ENCODE measurements at places on chromosomes 2 and 18.

GRCh38 chr2:72871060-72871459 lies 16.1 kb upstream of the SPR start:
- DNase-seq: no peak

DNA sequence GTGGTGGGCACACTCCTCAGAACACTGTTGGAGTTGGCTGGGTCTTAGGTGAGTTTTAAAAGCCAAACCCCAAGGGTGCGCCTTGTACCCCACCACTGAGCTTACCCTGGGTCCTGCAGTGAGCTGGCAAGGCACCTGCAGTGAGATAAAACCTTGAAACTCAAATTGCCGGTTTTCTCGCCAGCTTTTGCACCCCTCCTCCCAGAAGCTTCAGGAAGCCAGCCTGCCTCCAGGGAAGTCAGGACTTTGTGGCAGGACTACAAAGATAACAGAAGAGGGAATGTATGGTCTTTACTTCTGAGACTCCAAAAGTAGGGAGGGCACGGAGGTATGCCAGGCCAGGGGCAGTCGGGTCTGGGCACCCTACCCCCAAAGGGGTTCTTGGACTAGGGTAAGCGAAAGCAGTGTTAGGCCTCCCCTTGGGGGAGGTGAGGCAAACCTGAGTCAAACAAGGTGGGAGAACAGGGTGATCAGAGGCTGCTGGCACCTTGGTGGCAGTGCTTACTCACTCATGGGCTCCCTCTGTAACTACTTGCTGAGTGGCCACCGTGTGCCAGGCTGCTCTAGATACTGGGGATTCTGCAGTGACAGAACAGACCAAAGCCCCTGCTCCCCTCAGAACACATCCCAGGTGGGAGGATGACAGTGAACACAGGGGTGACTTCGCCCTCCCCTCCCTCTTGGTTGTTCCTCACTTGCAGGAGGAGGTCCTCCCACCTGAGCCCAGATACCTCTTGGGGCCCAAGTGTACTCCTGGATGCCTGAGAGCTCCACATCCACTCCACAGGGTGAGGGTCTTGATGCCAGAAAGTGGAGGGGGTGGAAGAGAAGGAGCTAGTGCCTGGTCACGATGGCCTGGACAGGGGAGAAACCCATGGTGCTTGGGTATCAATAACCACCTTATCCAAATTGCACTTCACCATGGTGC lies 69.3 kb upstream of the RGPD5 start:
- no peak for DNase-seq

DNA sequence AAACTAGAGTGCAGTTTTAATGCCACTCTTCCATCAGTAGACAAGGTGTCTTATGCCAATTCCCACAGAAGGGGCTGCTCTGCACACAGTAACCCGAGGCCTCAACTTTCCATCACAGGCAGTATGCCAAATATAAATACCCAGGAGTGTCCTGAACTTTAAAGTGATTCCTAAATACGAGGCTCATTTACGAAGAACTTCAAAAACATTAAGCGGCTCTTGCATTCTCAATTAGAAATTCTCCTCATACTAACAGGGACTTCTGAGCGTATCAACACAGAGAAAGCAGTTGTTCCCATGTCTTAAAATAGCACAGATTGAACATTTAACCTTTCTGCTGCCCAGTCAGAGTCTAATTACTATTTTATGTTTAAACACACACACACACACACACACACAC lies 638.6 kb downstream of the ERBB4 start:
- no peak for DNase-seq

- DNase-seq: peak; percentile 87
These were observed 14.5 kb upstream of the ZBTB14 start for GRCh38 chr18:5309888-5310470.

DNA sequence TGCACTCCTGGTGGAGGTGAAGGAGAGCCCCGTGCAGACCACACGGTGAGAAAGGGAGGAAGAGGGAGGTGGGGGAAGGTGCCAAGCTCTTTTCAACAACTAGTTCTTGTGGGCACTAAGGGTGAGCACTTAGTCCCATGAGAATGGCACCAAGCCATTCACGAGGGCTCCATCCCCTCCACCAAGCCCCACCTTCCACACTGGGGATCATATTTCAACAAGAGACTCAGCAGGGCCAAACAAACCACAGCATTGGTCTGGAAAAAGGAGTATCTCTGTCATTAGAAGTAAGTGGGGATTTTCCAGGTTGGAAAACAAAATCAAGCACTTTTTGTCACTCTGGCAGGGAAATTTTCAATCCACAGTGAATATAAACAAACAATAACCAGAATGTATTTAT lies 38.4 kb downstream of the ZAP70 start:
- no peak for DNase-seq

DNA sequence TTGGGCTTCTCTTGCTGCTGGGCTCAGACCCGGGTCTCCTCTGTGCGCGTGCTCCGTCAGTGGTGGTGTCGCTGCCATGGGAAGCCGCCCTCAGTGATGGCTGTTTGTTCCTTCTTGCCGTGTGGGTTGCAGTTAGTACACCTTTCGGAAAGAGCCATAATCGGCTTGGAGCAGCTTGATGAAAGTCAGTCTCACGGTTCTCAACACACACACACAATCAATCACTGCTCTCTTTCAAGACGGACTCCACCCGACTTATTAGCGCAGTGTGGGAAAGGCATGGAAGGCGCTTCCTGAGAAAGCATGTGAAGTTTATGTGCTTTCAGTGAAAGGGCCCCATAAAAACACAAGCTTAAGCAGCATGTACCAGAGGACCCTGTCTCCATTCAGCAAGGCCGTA lies 64.1 kb downstream of the SOX11 start:
- DNase-seq: no peak

DNA sequence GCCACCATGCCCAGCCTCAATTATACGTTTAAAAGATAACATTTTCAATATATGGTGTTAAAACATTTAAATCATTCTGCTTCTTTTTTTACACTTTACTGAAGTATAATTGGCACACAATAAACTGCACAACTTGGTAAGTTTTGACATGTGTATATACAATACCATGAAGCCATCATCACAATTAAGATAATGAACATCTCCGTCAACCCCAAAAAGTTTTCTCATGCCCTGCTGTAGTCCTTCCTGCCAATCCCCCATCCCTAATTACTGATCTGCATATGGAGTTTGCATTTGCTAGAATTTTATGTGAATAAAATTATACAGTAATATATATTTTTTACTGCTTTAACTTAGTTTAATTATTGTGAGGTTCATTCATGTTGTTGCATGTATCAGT lies 85.2 kb upstream of the RTN4 start:
- DNase-seq: no peak

GRCh38 chr18:77077401-77077800 lies 55.2 kb downstream of the MBP start:
- DNase-seq: no peak

DNA sequence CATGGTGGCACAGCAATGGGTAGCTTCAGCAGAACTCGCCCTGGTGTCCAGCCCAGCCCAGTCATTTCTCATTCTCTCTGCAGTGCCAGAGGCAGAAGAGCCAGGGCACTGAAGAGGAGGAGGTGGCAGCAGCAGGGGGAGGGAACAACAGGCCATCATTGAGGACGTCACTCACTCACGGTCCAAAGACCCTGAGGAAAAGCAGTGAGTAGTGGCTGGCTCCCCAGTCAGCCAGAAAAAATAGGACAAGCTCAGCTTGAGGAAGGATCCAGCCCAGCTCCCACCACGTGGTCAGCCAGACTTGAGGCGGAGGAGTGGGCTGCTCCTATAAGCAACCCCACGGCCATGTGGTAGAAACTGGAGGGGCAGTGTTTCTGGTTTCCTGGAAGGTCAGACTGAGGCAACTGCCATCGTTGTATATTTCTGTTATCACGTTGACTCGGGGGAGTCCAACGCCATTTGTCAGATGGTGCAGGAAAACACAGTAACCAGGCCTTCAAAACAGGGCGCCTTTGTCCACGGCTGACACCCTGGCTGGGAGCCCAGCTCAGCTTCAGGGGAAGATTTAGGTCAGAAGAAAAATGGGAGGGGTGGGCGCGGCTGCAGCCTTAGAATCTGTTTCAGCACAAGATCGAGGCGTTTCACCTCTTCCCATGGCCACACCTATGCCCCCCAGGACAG lies 19.0 kb upstream of the TMEM247 start:
- DNase-seq: no peak

GRCh38 chr2:235949567-235950472 lies 218.4 kb downstream of the GBX2 start:
- DNase-seq: no peak

DNA sequence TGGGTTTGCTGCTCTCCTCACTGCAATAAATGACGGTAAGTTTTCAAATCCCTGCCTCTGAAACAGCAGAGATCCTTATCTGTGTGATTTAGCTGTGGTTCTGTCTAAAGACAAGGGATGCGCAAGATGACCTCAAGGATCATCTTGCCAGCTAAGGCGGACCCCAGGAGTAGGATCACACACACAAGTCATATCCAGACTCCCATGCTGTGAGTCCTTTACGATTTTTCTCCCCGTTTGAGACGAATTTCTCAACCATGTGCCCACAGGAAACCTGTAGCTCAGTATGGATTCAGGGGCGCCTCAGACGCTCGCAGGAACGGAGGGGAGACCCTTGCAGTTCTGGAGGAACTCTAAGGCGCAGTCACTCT lies 11.1 kb upstream of the DCTN1 start:
- peak; percentile 15 for DNase-seq

DNA sequence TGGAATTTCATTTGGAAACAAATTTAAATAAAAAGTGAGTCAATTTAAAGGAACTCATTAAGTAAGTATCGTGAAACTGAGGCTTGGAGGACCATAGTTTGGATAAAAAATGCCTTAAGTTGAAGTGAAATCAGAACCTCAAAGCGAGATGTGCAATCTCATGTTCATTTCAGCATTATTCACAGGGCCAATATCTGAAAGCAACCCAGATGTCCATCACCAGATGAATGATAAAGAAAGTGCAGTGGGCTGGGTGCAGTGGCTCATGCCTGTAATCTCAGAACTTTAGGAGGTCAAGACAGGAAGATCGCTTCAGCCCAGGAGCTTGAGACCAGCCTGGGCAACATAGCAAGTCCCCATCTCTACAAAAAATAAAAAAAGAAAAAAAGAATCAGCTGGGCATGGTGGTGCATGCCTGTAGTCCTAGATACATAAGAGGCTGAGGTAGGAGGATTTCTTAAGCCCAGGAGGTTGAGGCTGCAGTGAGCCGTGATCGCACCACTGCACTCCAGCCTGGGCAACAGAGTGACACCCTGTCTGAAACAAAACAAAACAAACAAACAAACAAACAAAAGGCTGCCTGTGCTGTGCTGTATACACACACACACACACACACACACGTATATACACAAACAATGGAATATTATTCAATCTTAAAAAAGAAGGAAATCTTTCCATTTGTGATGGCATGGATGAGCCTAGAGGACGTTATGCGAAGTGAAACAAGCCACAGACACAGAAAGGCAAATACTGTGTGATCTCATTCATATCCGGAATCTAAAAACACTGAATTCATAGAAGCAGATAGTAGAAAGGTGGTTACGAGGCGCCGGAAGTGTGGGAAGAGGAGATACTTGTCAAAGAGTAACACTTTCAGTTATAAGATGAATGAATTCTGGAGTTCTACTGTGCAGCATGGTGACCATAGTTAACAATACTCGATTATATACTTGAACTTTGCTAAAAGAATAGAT lies 14.5 kb downstream of the SH3RF3 start:
- no peak for DNase-seq

DNA sequence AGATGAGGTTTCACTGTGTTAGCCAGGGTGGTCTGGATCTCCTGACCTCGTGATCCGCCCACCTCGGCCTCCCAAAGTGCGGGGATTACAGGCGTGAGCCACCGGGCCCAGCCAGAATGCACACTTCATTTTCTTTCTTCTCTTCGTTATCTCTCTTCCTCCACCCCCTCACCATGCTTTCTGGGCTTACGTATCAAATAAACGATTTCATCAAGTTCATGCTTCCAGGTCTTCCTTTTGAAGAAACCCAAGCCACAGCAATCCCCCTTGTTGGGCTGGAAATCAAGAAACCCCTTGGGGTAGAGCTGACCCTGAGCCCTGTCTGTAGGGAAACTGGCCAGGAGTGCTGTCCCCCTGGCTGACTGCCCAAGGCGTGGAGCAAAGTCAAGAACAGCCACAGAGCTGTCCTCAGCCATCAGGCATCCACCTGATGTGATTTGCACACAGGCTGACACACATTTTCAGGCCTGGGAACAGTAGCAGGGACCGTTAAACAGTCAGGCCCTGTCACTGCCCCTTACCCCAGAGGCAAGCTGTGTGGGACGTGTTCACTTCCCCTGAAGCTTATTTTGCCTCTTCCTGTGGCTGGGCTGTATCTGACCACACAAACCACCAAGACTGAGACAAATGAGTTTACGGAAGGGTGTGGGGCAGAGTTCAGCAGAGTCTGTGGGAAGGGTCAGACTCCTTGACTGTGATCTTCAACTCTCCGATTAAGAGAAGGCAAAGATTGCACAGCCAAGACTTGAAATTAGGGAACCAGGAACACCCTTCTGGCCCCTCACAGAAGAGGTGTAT lies 15.1 kb upstream of the NMUR1 start:
- peak; percentile 100 for DNase-seq

DNA sequence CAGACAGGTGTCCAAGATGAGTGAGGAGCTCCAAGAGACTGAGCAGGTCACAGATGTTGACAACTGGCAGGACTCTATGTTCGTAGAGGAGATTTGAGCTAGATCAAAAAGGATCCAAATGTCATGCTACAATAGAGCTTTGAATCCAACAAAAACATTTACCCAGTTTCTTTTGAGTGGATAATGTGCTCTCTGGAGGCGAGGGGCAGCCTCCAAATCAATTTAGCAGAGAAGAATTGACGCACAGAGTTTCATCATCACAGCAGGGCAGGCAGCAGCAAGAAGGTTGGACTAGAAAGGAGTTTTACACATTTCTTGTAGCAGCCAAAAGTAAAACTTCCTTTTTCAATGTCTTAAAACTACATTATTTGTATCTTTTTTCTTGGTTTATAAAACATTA lies 653.0 kb downstream of the RNF144A start:
- no peak for DNase-seq

GRCh38 chr2:23901966-23902846 lies 24.7 kb downstream of the ATAD2B start:
- peak; percentile 74 for DNase-seq

DNA sequence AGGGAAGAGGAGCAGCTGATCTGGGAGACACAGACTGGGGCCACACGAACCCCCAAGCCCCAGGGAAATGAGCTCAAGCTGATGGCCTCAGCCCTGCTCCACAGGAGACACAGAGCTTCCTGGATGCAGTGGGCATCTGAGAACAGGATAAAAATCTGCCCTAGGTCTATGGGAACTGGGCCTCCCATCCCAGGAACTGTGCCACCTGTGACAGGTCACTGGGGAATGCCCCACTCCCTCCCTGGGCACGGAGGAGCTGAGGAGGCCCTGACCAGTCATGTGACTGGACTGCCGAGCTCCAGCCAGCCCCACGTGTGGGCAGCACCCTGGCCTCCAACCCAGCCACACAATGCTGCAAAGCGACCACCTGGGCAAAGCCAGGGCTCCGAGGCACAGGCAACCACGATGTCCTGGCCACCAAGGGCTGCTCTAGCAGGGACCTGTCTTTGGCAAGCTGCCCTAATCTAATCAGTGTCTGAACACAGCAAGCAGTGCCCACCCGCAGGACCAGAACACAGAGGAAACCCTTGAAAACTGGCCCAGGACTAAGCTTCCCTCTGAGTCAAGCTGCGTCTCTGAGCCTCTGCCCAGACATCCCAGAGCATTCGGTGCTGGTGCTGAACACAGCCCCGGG lies 57.8 kb upstream of the ID2 start:
- no peak for DNase-seq

Measured in MV-4-11 (cell line).